ENCODE measurements at places on chromosomes 11 and 22.

- no peak for DNase-seq
These were observed 1.5 kb downstream of the TNNT3 start for GRCh38 chr11:1920909-1921573.

GRCh38 chr11:110955776-110956175, 243.5 kb upstream of the ARHGAP20 start:
- DNase-seq: no peak

DNA sequence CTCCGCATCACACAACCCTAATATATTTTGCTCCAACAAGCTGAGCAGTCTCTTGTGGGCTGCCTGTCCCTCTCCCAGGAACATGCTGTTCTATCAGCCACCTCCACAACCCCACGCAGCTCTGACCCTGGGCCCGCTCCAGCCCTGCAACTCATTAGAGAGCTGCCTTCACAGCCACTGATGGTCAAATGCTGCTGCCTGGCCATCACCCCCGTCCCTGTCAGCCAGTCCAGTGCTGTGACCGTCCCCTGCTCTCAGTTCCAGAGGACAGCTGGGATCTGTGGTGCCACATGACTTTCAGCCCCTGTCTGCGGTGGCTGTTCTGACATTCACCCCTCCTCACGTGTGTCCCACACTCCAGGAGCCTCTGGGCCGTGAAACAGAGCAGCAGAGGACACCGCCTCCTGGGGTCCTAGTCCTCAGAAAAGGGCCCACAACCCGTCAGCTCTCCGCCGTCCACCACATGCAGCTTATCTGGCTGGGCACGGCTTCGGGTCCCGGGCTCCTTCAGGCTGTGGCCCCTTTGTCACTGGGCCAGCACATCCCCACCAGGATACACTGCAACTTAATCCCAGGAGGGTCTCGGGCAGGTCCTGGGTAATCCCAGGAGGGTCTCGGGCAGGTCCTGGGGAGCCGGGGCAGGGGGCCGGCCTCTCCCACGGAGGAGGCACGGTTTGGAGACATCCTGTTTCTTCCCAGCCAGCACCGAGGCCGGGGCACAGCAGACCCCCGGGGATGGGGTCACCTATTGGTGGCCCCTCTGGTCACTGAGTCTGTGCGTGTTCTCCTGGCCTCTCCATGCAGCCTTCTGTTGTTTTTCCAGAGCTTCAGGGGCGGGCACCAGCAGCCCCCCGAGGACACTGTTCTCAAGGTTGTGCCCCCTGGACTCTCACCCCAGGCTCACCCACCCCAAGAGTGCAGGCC, 15.1 kb downstream of the CRELD2 start:
- DNase-seq: no peak

GRCh38 chr22:50307890-50308596, 597 bp upstream of the PLXNB2 start:
- no peak for DNase-seq

DNA sequence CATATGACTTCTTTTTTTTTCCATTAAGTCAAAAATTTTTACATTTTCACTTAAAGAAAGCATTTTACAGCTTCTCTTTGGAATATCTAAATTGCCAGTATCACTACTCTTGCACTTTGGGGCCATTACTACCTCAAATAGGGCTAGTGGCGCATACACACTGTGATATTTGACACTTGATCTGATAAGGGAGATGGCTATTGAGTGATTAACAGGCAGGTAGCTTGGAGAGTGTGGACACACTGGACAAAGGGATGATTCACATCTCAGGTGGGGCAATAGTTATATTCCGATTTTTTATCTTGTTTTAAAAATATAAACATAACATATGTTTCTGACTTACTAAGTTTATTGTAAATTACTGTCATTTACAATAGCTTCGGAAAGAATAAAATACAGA, 2219.9 kb downstream of the LRRC4C start:
- no peak for DNase-seq

GRCh38 chr11:105393326-105393725, 216.5 kb upstream of the GRIA4 start:
- no peak for DNase-seq

- DNase-seq: no peak
These were observed 776 bp downstream of the NLRX1 start for GRCh38 chr11:119169282-119169719.

- DNase-seq: no peak
These were observed 15.3 kb upstream of the CAPN5 start for GRCh38 chr11:77051511-77051910.
